CD14-positive monocyte (primary cell): ENCODE measurements at places on chromosomes 5 and 9. TPM values are rescaled to one million over a fixed set of nuclear protein-coding genes. Genes with fewer than 3 reads are reported as not detected.

DNA sequence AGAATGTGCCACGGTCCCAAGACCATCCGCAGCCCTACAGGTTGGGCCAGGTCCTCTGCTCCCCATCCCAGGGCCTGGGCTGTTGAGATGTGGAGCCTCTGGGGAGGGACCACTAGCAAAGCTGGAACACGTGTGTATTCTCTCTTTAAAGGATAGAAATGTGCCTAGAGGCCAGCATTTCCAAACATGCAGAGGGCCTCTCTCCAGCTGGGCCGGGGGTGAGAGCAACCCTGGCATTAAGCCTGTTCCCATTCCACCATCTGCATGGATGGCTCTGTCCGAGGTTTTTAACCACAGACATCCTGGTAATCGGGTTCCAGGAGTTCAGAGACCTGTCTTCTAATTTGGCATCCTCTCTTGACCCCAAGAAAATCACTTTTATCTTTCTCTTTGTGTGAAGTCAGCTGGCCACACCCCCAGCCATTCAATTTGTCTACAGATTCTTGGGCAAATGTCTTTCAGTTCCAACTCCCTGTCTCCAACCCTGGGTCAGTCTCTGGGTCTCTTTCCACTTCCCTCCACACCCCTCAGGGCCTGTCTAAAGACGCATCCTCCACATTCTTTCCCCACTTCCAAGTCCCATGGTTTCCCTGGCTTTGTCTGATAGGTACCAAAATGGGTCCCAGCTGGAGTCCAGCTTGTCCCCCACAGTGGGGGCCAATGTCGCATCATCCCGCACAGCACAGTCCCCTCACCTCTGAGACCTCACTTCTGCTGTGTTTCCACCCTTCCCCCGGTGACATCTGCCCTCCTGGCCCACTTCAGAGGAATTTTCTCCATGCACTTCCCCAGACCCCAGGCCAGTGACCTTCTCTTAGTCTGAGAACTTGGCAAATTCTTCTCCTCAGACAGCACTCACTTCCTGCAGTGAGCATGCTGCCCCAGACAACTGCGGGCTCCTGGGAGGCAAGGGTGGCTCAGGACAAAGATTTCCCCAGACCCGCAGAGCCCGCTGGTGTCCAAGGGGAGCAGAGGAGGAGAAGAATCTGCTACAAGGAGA is 56.8 kb downstream of the PTPDC1 start:
- H3K4me3 ChIP-seq = no peak overlapping the region
- no peaks in the 10 kb centered on the region for H3K36me3 ChIP-seq
- no peak overlapping the region for H3K27ac ChIP-seq
- H3K27me3 ChIP-seq = no peaks in the 10 kb centered on the region
- no peak for DNase-seq

CMBL gene
- polyA plus RNA-seq = 5.4 TPM

DNA sequence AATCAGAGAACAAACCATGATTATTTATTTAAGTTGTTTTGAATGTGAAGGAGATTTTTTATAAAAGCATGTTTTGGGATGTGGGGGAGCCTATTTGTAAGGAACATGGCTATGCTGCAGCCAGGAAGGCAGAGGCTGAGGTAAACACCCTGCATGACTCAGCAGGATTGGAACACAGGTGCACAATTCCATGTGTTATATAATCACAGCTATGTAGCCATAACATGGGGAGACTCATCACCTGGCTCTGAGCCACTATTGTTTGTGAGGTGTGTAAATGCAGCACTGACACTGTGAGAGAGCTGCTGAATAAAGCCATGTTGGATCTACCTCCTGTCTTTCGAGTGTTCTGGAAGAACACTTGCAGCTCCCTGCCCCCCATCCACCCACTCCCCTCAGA is 1009.8 kb downstream of the DNAH5 start:
- no peaks in the 10 kb centered on the region for H3K4me1 ChIP-seq
- DNase-seq = no peak
- no peak overlapping the region for H3K4me3 ChIP-seq
- no peaks in the 10 kb centered on the region for H3K36me3 ChIP-seq
- no peaks in the 10 kb centered on the region for H3K27me3 ChIP-seq

PCDHGC4 gene
- not detected for polyA plus RNA-seq

ALDH7A1 gene
- 0.67 TPM for polyA plus RNA-seq

FAM169A gene
- not detected for polyA plus RNA-seq

DNA sequence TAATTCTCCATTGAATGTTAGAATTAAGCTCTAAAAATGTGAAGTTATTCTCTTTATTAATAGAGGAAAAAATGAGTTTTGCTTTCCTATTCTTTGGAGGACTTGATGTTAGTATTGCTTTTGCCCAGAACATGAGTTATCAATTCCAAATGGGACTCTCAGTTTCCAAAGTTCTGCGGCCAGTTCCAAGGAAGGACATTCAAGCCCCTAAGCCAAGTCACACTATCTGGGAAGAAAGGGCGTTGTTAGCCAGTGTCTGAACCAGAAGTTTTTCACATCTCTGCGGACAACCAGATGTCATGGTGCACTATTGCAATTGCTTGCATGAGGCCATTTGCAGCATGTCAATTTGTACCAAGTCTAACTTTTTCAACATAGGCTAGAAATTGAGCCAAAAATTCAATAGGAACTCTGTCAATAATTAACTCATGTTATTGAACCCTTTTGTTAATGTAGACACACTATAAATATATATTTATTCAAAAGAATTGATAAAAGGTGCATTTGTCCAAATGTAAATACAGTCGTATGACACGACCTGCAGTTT is 183.3 kb upstream of the PIK3R1 start:
- peaks cover 3% of the 10 kb centered on the region for H3K4me1 ChIP-seq
- H3K36me3 ChIP-seq = no peaks in the 10 kb centered on the region
- no peak overlapping the region for H3K27ac ChIP-seq
